Aorta (tissue), 5 donors: ENCODE measurements at places on chromosomes 5 and 9. TPM values are rescaled to one million over a fixed set of nuclear protein-coding genes. Genes with fewer than 3 reads are reported as not detected.

PDE6A gene
- not detected for polyA plus RNA-seq

GRCh38 chr5:154236011-154236410, 45.5 kb downstream of the GALNT10 start:
- no peak for DNase-seq

RNF208 gene
- polyA plus RNA-seq: 11.8 TPM

ELOVL7 gene
- polyA plus RNA-seq: not detected

DNA sequence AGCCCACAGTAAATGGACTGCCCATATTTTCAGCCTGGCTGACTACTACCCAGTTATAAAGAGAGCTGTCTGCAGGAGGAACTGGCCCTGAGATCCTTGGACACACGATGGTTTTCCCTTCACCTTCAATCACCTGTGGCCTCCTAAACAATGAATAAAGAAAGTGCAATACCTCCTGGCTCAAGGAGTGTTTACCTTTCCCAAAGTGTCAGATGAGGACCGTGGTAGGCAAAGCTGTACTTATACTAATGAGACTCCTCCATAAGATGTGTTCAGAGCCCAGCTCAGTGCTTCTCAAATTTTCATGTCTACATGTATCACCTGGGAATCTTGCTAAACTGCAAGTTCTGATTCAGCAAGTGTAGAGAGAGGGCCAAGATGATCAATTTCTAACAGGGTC, 284.5 kb upstream of the VLDLR start:
- DNase-seq: no peak

GRCh38 chr9:112097712-112098688, 77.1 kb downstream of the SUSD1 start:
- DNase-seq: no peak

DNA sequence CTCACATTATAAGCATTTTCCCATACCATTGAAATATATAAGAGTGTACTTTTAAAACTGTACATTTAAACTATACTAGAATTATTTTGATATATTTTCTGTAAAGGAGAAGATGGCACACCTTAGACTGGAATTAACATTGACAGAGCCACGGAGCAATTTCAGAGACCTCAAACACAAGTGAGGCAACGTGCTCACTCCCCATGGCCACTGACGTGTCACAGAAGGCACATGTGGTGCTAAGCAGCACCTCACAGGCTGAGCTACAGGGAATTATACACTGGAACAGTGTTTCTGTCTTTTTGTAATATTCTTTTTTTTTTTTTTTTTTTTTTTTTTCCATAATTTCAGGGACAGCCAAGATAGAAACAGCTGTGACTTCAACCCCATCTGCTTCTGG, 66.5 kb downstream of the NUP214 start:
- DNase-seq: no peak

- no peak for DNase-seq
Measured at GRCh38 chr5:30112867-30113266, 1080.6 kb upstream of the CDH6 start.

- no peak for DNase-seq
Measured at GRCh38 chr9:27514551-27514950, 9.5 kb upstream of the IFNK start.
